ENCODE measurements at places on chromosomes 3 and 15. TPM values are rescaled to one million over a fixed set of nuclear protein-coding genes. Genes with fewer than 3 reads are reported as not detected.

The HRH1 gene
- total RNA-seq = 21.6 TPM

The SLC28A2 gene
- total RNA-seq = not detected

The GREM1 gene
- total RNA-seq = 166 TPM

The SNX4 gene
- total RNA-seq = 23.8 TPM

The APOD gene
- 0.23 TPM for total RNA-seq

The GOLGA8S gene
- total RNA-seq = 0.10 TPM

The ITGA11 gene
- 190 TPM for total RNA-seq

The SLC24A5 gene
- not detected for total RNA-seq

The HTR3E gene
- total RNA-seq = not detected

The KLHL6 gene
- total RNA-seq = under 0.01 TPM

The MINDY4B gene
- not detected for total RNA-seq

The RBP2 gene
- not detected for total RNA-seq

The DISP2 gene
- total RNA-seq = 0.17 TPM

The CPEB1 gene
- 14.1 TPM for total RNA-seq

The ZNF385D gene
- total RNA-seq = 1.2 TPM

The PTH1R gene
- total RNA-seq = 0.20 TPM

The CCDC50 gene
- 93.8 TPM for total RNA-seq

The TRPM1 gene
- not detected for total RNA-seq

The MORC1 gene
- total RNA-seq = not detected

The GRIP2 gene
- total RNA-seq = 0.46 TPM

The BNC1 gene
- 0.91 TPM for total RNA-seq

All from smooth muscle cell of the pulmonary artery (primary cell).